Kidney epithelial cell (primary cell): ENCODE measurements at places on chromosomes 13 and 19.

DNA sequence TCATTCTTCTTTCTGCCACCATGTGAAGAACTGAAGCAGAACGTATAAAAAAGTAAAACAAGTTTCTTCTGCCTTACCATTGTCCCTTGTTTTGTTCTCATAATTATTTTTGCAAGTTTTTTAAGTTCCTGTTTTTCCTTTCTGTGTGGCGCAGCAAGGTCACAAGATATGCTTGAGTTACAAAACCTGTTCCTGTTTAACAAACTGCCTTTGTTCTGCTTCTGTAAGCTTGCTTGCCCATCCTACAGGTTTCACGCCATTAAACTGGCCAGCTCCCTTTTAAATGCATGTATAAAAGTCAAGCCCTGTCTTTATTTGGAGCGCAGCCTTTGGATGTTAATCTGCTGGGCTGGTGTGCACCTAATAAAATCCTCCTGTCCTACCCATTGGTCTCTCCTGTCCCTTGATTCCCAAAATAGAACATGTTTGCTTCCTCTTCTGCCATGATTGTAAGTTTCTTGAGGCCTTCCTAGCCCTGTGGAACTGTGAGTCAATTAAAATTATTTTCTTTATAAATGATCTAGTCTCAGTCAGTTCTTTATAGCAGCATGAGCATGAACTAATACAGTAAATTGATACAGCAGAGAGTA, 1115.4 kb downstream of the SLITRK1 start:
- no peak for DNase-seq

DNA sequence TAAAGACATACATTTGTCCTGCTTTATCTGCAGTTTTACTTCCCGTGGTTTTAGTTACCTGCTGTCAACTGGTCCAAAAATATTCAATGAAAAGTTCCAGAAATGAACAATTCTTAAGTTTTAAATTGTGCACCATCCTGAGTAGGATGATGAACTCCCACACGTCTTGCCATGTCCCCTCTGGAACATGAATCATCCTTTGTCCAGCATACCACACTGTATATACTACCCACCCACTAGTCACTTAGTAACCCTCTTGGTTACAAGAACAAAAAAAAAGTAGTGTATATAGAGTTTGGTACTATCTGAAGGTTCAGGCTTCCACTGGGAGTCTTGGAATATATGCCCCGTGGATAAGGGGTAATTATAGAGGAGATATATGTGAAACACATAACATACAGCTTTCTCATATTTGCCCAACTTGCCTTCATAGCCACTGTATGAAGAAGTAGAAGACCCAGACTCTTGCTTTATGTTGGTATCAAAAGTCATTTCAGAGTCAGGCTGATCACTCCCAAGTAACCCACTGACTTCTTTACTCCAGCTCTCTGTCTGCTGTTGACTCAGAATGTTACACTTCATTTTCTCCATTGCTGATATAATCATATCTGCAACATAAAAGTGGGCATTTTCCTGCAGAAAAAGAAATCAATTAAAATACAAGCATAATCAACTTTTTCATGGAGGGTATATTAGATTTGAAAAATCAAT, 19.3 kb downstream of the RUBCNL start:
- DNase-seq, result peak; percentile 45

- peak; percentile 43 for DNase-seq
Measured at GRCh38 chr19:48991873-48992580, 1.1 kb downstream of the GYS1 start.

DNA sequence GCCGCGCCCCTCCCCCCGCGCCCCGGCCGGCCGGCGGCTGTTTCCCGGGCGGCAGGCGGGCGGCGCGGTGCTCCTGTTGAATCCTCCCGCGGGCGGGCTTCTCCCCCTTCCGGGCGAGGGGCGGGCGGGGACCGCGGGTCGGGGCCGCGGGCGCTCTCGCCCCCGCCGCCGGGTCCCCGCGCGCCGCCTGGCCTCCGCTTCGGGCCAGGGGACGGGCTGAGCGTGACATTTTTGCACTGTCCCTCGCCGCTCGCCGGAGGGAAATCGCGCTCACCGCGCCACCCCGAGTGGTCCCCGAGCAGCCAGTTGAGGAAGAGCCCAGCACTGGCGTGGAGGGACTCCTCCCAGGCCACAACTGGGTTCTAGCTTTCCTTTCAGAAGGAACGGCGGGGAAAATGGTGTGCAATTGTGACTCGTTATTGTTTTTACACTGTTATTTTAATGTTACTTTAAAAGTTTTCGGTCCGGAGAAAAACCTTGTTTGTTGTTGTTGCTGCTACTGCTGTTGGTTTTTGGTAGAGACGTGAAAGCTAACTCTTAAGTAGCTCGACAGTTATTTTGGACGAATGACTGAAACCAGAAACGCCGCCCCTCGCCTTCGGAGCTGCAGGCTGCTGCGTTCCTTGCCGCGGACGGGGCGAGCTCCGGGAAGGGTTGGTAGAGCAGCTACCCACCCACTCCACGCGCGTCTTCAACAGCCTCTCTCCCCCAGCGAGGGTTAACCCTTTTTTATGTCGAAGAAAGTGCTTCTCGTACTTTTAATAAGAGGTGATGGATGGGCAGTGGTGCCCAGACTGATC, 959 bp downstream of the PDS5B start:
- DNase-seq, result no peak

DNA sequence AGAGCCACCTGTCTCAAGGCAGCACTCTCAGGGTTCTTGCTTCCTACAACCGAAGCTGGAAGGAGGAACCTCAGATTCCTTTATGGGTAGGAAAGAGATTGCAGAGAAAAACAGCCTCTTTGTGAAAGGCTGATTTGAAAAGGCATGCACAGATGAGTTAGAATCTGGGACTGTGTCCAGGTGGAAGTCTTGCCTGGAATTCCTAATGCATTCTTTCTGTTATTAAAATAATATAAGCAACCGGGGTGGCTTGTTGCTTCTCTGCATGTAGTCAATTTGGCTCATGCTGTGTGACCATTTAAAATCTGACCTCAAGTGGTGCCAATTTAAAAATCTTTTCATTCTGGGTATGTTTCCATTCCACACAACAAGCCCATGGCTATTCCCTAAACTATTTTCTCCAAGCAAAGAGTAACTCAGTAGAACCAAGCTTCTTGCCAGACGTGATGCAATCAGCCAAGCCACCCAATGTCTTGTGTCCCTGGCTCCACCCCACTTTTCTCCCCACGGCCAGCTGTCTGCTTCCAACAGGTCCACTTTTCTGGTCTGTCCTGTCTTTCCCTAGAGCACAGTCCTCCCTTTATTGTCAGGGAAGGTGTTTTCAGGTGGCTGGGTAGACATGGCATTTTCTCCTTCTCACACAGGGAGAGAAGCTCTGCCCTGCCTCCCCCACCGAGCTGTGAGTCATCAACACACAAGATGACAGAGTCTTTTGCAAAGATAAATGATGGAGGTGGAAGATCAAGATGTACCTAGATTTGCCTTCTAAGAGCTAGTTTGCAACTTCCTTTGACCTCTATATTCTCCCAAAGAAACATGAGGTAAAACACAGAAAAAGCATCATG, 394.3 kb downstream of the FOXO1 start:
- no peak for DNase-seq

- DNase-seq, result no peak
Measured at GRCh38 chr13:99307247-99307646, at the start of gene GPR183. Gene GPR183, minus strand, starts transcription at chr13:99307399. Its CDS starts 11,254 bp downstream, at chr13:99296145.

GRCh38 chr13:95058680-95059079, 242.6 kb downstream of the ABCC4 start:
- no peak for DNase-seq

GRCh38 chr19:33825556-33825955, 28.9 kb downstream of the KCTD15 start:
- DNase-seq, result no peak

DNA sequence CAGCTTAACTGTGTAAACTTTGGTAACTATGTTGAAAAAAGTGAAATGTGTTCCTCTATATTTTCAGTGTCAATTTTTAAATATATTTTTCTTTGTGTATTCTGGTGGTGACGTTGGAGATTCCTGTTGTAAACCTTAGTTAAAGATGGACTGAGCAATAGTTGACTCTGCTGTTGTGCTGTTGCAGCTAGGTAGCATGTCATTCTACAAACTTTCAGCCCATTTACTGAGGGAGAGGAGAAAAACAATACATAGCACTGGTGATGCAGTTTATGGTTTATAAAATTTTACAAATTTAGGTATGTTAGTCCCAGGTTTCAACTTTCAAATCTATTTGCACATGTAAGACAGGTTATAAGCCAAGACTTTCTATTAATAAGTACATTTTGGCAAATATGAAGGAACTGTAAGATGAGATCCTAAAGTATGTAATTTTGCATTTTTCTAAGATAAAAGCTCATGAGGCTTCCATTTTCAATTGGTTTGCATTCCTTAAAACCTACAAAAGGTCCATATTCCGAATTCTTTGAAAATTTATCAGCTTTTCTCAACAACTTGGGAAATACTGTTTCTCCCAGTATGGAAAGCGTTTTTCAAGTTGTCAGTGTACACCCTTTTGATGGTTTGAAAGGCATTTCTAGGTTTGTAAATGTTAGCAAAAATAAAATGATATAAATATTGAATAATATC, 1.5 kb downstream of the NDFIP2 start:
- DNase-seq, result no peak

- DNase-seq, result no peak
Measured at GRCh38 chr13:37290716-37291505, 185.4 kb upstream of the CSNK1A1L start.

GRCh38 chr13:51828730-51829567, 16.0 kb downstream of the TMEM272 start:
- no peak for DNase-seq

GRCh38 chr19:23823952-23824389, 65.3 kb upstream of the ZNF681 start:
- DNase-seq, result no peak

- no peak for DNase-seq
Measured at GRCh38 chr13:31947105-31947504, 84.5 kb upstream of the FRY start.

- no peak for DNase-seq
Measured at GRCh38 chr19:53394522-53394973, 401 bp upstream of the ZNF765 start.

- no peak for DNase-seq
Measured at GRCh38 chr13:75725736-75726135, 89.6 kb downstream of the LMO7 start.

DNA sequence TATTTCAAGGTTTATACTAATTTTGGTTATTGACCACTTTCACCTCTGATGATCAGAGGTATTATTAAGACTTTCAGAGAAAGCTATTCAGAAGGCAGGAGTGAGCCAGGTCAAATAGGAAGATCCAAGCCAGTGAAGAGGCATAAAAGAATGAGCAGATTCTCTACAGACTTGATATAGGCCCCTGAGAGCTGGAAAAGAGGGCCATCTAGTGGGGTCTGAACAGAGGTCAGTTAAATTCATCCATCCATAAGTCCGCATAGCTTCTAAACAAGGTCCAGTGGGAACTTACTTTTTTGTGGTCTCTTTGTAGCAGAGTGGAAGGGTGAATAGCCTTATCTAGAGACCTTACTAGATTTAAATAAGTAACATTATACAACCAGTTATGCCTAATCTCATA, 126.6 kb upstream of the UFM1 start:
- DNase-seq, result no peak

- DNase-seq, result no peak
Measured at GRCh38 chr19:39623946-39624345, 21.6 kb downstream of the LGALS13 start.

- no peak for DNase-seq
Measured at GRCh38 chr19:32691291-32691951, at the start of gene NUDT19. Gene NUDT19, plus strand, starts transcription at chr19:32691821. Its CDS starts 140 bp downstream, at chr19:32691961.

GRCh38 chr13:36074659-36075058, 56.5 kb downstream of the DCLK1 start:
- no peak for DNase-seq

DNA sequence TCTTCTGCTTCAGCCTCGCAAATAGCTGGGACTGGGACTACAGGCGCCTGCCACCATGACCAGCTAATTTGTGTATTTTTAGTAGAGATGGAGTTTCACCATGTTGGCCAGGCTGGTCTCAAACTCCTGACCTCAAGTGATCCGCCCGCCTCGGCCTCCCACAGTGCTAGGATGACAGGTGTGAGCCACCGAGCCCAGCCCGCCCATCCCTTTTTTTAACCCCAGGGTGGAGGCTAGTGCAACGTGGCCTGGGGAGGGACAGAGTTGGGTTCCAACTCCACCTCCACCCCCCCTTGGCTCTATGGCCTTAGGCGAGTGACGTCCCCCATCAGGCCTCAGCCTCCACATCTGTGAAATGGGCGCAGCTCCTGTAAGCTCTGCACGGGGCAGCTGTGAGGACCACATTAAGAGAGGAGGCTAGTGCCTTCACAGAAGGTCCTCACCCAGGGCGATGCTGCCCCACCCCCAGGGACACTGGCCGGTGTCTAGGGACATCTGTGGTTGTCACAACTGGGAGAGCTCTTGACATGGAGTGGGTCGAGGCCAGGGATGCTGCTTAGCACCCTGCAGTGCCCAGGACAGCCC, 37.7 kb downstream of the SMIM24 start:
- no peak for DNase-seq

DNA sequence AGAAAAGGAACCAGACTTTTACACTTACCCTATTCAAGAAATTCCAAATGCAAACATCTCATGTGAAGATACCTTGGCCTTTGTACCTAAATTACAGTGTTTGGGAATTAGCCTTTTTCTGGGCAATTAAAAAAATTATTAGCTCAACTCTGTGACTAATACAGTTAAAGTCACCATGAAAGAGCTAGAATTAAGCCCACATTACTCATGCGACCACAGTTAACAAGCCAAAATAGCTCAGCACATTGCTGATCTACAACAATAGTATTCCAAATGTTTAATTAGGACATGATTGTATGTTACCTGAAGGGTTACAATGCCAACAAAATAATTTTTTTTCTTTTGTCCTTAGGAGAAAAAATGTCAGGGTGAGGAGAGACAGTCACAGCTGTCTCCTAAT, 263.6 kb upstream of the GPC6 start:
- DNase-seq, result peak; percentile 18

DNA sequence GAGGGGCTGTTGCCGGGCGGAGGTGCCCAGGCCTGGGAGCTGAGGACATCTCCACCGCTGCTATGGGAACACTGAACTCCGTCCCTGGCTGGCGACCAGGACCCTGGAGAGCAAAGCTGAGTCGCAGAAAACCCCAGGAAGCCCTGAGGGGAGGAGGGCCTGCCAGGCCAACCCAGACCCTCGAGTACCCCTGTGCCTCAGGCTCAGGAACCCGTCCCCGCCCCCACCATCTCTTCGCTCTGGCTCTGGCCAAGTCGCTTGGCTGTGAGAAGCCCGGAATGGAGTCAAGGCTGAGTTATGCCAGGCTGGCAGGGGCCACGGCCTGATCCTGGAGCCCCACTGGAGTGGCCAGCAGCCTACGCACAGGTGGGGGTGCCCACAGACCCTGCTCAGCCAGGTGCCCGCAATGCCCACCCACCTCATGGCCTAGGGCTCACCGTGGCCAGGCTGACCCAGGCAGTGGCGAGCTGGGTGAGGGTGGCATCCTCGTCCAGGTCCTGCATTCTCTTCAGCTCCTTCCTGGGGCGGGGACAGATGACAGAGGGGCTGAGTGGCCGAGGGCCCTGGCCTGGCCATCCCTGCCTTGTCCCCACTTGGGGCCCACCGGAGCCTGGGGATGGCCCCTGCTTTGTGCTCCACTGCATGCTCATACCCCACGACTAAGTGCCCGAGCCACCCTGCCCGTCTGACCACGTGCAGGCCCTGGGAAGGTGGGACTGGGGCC, 8.5 kb upstream of the CERS1 start:
- DNase-seq, result no peak
